ENCODE measurements at places on chromosomes 2 and 18. TPM values are rescaled to one million over a fixed set of nuclear protein-coding genes. Genes with fewer than 3 reads are reported as not detected.

- H3K4me3 ChIP-seq, result no peak overlapping the region
- H3K36me3 ChIP-seq, result peaks cover 15% of the 10 kb centered on the region
- no peak overlapping the region for H3K27ac ChIP-seq
- DNase-seq, result no peak
- peaks cover 7% of the 10 kb centered on the region for H3K4me1 ChIP-seq
Observed at GRCh38 chr2:25453199-25453905, 111.6 kb upstream of the DNMT3A start.

DNA sequence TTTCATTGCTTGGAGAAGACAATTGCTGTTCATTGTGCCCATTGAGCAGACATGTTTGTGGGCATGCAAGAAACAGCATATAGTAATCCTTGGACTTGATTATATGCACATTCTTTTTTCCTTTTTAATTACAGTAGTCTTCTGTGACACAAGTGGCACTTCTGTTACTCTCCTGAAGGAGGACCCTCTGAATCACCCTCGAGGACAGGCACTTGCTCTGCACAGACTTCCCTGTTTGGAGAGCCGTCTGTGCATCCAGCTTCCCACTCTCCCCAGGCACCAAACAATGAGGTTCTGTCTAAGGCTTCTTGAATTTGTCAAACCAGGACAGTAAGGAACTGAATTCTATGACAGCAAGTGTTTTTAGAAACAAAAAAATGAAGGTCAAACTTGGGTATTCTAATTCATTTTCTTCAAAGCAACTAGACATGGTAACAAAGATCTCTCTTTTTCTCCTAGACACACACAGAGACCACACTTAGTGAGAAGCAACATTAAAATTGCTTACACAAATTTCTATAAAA, 844.6 kb upstream of the ID2 start:
- DNase-seq, result no peak
- H3K4me1 ChIP-seq, result peaks cover 14% of the 10 kb centered on the region
- no peak overlapping the region for H3K27ac ChIP-seq
- H3K36me3 ChIP-seq, result peaks cover 18% of the 10 kb centered on the region

- no peaks in the 10 kb centered on the region for H3K36me3 ChIP-seq
- H3K4me1 ChIP-seq, result no peaks in the 10 kb centered on the region
- no peak overlapping the region for H3K27ac ChIP-seq
- no peak overlapping the region for H3K4me3 ChIP-seq
- peaks cover 64% of the 10 kb centered on the region for H3K27me3 ChIP-seq
Observed at GRCh38 chr2:126990200-126990599, 91.5 kb downstream of the TEX51 start.

The GPAT2 gene
- 1.3 TPM for polyA plus RNA-seq
